Bone marrow (tissue), 2 donors: ENCODE measurements at places on chromosomes 4 and X.
A peak's percentile ranks its signal among the peaks of the same experiment; 100 is the strongest.

DNA sequence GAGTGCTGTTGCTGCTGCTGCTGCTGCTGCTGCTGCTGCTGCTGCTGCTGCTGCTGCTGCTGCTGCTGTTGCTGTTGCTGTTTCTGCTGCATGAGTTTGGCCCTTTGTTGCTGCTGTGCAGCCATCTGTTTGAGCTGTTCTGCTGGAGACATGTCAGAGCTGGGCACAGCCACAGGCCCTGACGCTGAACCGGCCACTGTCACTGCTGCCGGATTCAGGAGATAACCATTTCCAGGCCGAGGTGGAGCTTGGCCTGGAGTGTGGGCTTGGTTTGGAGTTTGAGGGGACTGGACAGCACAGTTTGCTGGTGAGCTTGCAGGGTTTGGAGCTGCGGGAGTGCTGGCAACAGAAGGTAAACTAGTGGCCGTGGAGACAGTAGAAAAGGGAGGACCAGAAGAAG, 224.3 kb downstream of the MGST2 start:
- no peak for DNase-seq

GRCh38 chrX:97846718-97847237, 963.1 kb downstream of the RPA4 start:
- DNase-seq = no peak

DNA sequence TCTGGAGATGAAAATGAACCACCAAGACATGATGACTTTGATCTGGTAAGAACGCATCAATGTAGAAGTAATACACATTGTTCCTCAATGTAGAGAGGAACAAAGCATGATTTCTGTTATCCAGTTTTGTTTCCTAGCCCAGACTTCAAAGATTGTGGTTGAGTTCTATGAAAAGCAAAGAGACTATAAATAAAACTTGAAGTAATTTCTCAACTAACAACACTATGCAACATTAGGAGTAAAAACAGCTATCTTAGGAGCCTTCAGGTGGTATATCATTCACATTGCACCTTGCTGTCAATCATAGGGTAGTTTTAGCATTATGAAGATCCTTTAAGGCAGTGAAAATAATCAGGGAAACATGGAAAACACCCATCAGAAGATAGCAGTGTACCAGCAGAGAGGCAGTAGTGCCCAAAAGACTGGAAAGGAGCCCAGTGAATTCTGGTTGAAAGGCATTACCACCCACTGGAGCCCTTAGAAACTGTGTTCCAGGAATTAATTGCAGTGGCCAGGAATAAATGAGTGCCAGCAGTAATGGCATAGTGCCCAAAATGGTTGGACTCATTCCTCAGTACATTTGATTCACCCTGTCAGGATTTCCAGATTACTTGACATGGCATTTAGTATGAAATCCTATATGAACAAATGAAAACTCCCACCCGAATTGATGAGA, 300.7 kb upstream of the CXXC4 start:
- DNase-seq = no peak

- DNase-seq = peak; percentile 85
Measured at GRCh38 chr4:48268956-48269860, at the start of gene TEC. Gene TEC (minus strand): TSS chr4:48269838. CDS start chr4:48228614, 41,224 bp downstream.

- no peak for DNase-seq
Measured at GRCh38 chr4:150817804-150818528, 197.1 kb downstream of the LRBA start.

DNA sequence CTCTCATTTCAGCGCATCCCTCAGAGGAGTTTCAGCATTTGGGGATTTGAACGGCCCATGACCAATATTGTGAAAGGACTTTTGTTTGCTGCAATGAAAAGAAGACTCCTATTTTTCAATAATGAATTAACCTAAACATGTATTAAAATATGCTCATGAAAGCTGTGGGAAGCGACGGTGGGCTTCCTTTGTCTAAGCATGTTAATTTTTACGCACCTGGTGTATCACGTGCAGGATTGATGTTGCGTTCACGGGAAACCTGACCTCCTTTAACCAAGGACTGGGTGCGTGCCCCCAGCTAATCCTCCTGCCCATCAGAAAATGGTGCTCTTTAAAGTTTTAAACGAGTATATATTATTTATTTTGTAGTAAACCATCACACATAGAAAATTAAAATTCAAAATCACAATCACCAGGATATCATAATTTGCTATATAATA, 590 bp upstream of the CCDC110 start:
- DNase-seq = no peak

DNA sequence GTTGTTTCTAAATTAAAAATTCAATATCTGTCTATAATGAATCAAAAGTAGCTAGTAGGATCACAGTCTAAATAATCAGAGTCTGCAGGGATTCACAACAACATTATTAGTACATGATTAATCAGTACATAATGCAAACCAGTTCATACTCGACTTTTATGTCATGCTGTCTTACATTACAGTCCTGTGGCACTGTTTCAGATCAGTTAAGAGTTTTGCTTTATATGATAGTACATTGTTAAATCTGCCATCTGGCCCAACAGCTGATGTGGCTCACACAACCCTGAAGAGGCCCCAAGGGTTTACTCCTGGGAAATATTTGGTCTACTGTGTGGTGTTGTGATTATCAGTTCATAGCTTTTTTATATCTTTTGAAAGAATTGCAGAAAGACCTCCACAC, 247.1 kb upstream of the ETNPPL start:
- no peak for DNase-seq
